Smooth muscle cell of bladder (primary cell): ENCODE measurements at places on chromosomes 12 and 14. TPM values are rescaled to one million over a fixed set of nuclear protein-coding genes. Genes with fewer than 3 reads are reported as not detected.

The ASCL1 gene
- not detected in 2 replicates for total RNA-seq

The CLSTN3 gene
- total RNA-seq = 11.5 and 13.7 TPM in 2 replicates

The HOTAIR gene
- 0.09 and 0.28 TPM in 2 replicates for total RNA-seq

The CCDC38 gene
- total RNA-seq = not detected in 2 replicates

The HELB gene
- 2.6 and 3.1 TPM in 2 replicates for total RNA-seq

The GZMB gene
- total RNA-seq = not detected in 2 replicates

The KITLG gene
- total RNA-seq = 29.0 and 33.9 TPM in 2 replicates

The EFCAB11 gene
- total RNA-seq = 1.8 and 5.5 TPM in 2 replicates

The C14orf180 gene
- total RNA-seq = not detected in 2 replicates
